M059J (cell line): ENCODE measurements at places on chromosomes 2 and 18. TPM values are rescaled to one million over a fixed set of nuclear protein-coding genes. Genes with fewer than 3 reads are reported as not detected.

Gene MEP1B
- not detected in 2 replicates for total RNA-seq

Gene TDRD15
- not detected in 2 replicates for total RNA-seq

Gene CFC1
- total RNA-seq = not detected in 2 replicates

Gene CCBE1
- total RNA-seq = 7.2 and 7.7 TPM in 2 replicates

Gene GREB1L
- total RNA-seq = 3.9 and 8.9 TPM in 2 replicates

Gene GNLY
- total RNA-seq = not detected in 2 replicates

Gene CPLX4
- total RNA-seq = not detected in 2 replicates

Gene MYO7B
- 5.8 and 10.9 TPM in 2 replicates for total RNA-seq

Gene PROKR1
- 0.17 TPM in 1 of 2 replicates, not detected in the other for total RNA-seq

Gene LOXHD1
- not detected in 2 replicates for total RNA-seq

DNA sequence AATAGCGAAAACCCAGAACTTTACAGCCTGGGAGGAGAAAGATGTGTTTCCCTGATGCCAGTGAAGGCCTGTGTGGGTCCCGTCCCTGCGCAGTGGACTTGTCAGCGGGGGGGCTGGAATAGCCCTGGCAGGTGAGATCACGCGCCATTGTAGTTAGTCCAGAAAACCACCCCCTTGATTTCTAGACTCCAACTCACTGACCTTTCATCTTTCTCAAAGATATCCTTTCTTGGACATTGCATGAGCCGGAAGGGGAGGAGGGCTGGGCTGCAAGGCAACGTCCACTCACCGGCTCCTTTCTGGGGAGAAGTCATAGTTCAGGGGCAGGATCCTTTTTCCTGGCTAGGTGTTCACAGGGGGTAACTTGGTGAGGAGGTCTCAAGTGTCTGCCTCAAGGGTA lies 22.3 kb upstream of the ASAP2 start:
- no peak for DNase-seq

- DNase-seq = no peak
Observed at GRCh38 chr18:59945544-59945943, 45.7 kb downstream of the PMAIP1 start.

DNA sequence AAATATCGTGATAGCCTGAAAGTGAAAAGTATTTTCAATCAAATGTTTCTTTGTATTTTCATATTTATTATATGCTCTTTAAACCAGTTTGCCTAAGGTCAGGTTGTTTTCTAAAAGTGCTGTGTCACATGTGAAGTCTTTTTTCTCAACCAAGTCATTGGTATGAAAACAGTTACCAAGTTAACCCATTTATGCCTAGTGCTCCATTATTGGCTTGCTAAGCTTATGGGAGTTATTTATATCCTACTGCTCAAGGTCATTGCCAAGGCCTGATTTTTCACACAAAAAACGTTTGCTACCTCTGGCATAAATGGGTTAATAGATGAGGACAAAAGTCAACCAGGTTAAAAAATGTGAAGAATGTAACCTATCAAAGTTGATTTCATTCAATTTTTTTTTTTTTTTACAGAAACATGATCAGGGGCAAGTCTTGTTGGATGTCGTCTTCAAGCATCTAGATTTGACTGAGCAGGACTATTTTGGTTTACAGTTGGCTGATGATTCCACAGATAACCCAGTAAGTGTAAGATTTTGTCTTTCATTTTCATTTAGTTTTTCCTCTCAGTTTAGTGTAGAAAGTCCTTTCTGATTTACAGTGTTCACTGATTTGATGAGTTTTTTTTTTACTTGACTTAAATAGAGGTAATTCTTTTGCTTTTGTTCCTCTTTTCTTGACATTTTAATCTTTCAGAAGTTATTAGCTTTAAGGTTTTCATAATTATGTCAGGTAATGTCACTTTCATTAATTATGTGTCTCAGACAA lies 102.6 kb downstream of the PTPN4 start:
- DNase-seq = no peak

- no peak for DNase-seq
Observed at GRCh38 chr18:43275546-43275945, 1.7 kb downstream of the SYT4 start.

DNA sequence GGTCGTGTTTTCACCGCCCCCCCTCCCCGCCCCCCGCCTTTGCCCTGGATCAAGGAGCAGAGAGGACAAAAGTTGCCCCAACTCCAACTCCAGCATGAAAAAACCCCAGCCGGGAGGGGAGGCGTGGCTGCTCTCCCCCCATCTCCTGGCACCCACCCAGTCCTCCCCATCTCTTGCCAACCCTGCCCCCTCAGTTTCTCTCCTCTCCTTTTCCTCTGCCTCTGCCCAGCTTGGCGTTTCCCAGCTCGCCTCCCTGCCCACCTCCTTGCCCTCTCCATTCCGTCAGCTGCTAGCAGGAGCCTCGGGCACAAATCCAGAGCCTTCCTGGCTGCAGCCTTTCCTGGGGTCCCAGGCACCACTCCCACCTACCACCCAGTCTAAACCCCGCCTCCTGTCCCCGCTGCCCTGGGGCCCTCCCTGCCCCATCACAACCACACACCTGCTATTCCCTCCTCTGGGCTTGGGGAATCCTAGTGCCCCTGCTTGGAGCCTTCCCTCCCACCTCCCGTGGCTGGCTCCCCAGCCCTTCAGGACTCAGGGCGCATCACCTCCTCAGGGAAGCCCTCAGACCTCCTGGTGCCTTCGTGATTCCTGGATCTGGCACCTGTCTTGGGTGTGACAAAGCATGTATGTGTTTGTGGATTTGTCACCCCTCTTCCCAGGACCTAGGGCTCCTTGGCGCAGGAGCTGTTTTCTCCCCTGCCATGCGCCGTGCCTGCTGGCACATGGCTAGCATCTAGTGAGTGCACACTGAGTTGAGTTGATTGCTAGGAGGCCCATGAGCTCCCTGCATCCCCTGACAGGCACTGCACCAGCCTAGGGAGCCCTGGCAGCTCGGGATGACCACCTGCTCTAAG lies 209.1 kb downstream of the TFCP2L1 start:
- no peak for DNase-seq

GRCh38 chr18:55544014-55544413 lies 44.0 kb downstream of the TCF4 start:
- no peak for DNase-seq

GRCh38 chr2:44716131-44716530 lies 225.4 kb upstream of the SIX3 start:
- no peak for DNase-seq

- DNase-seq = no peak
Observed at GRCh38 chr2:204909791-204910190, 364.5 kb downstream of the PARD3B start.

- DNase-seq = peak; percentile 57
Observed at GRCh38 chr2:229445501-229446211, 174.6 kb upstream of the PID1 start.

GRCh38 chr2:190188289-190188688 lies 125.8 kb upstream of the MSTN start:
- no peak for DNase-seq

- DNase-seq = no peak
Observed at GRCh38 chr2:168910330-168910729, 9.2 kb downstream of the G6PC2 start.

- DNase-seq = peak; percentile 90
Observed at GRCh38 chr18:75210274-75211001, at the start of gene TSHZ1. TSHZ1 (plus strand) TSS chr18:75210797; CDS start chr18:75211877, 1,080 bp downstream.

DNA sequence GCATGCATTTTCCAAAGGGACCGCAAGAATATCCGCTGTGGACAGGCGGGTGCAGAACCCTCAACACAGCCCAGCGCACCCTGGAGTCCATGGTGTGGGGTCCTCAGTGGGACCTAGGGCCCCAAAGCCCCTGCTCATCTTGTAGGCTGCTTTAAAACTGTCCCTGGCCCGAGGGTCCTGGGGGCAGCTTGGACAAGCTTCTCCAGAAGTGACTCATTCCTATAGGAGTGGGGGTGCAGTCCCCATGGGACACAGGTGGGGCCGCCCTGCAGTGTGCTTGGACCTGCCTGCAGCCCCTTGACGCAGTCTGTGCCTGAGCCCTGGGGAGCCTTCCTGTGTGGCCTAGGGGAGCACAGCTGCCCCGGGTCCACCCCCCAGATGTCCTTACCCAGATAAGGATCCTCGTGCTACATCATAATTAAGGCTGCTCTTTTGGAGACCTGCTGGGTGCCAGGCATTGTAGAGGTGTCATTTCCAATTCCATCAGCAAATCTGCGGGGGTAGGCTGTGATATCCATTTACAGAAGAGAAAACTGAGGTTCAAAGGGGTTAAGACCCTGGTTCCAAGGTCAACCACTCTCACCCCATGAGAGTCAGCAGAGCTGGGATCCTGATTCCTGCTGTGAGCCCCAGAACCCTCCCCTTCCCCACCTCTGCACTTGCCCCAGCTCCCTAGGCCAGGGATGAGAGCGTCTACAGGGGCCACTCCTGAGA lies 1.7 kb upstream of the HS6ST1 start:
- no peak for DNase-seq

- DNase-seq = no peak
Observed at GRCh38 chr2:240144649-240145261, 4.3 kb upstream of the OTOS start.

DNA sequence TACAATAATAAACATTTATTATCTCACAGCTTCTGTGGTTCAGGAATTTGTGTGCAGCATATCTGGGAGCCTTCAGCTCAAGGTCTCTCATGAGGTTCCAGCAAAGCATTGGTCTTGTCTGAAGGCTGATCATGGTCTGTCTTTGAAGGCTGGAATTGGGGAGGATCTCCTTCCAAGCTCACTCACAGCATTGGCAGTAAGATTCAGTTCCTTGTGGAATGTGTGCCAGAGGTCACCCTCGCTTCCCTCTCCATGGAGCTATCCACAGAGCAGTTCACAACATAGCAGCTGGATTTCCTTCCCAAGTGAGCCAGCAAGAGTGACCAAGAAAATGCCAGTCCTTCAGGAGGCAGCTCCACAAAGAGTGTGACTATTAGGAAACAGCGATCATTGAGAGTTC lies 202.2 kb upstream of the ST6GAL2 start:
- DNase-seq = no peak

DNA sequence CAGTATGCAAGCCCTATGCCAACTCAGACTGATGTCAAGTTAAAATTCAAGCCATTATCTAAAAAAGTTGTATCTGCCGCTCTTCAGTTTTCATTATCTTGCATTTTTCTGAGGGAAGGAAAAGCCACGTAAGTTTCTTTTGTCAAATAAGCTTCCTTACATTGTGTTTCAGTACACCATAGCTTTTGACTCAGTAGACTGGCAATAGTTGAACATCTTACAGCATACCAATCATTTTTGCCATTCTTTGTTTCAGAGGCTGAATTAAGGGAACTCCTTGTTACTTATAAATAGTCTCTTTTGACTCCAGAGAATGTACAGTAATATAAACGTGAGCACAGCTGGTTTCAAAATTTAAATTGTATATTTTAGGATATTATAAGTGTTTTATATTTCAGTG lies 120.6 kb downstream of the EHBP1 start:
- no peak for DNase-seq
